ENCODE measurements at places on chromosomes 5 and 9.

- no peak for DNase-seq
Observed at GRCh38 chr5:43274435-43275114, 38.6 kb downstream of the HMGCS1 start.

DNA sequence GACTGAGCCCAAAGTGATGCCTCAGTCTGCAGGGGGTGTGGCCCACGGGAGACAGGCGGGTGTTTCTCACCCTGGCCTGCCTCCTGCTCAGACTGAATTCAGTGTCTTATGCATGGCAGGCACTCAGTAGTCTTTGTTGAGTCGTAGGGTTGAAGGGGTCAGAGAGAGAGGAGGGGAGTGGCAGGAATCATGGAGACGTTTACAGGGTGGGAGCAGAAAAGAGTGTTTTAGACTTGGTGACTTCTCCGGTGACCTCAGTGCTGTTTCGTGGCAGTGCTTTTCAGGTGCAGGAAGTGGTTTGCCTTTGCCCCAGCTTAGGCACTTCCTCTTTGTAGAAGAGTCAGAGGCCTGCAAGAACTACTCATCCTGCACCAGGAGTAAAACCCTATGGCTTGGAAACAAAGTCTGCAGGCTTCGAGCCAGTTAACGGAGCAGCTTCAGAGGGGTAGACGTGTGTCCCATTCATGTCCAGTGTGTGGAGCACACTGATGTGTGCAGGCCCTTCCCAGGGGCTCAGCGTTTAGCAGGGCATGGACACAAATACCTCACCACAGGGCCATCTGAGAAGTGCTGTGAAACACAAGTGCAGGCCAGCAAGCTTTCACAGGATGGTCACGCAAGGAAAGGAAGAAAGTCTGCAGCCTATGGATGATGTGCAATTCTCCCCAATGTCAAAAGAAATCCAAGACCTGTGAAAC lies 24.5 kb upstream of the SEMA4D start:
- no peak for DNase-seq

GRCh38 chr9:7229571-7229970 lies 471.8 kb downstream of the KDM4C start:
- DNase-seq: no peak

GRCh38 chr9:77912895-77913693 lies 118.5 kb downstream of the GNAQ start:
- DNase-seq: no peak

DNA sequence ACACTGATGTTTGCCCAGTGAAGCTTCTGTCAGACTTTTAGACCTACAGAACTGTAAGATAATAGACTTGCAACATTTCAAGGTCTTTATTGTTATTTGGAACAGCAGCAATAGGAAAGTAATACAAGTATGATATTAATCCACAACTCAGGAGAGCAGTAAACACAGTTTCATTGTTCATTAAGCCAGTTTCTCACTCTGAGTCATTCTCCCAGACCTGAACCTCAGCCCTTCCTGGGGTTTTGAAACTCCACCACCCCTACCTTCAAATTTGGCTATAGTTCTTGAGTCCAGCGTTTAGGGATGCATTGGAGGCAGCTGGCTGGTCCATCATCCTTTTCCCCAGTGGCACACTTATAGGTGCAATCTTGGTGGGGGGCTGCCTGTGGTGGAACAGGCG lies 203.2 kb downstream of the RAB3C start:
- no peak for DNase-seq

- DNase-seq: no peak
Observed at GRCh38 chr9:123377211-123377971, 21.4 kb downstream of the CRB2 start.
